ENCODE measurements at places on chromosomes 13 and 19. TPM values are rescaled to one million over a fixed set of nuclear protein-coding genes. Genes with fewer than 3 reads are reported as not detected.

DNA sequence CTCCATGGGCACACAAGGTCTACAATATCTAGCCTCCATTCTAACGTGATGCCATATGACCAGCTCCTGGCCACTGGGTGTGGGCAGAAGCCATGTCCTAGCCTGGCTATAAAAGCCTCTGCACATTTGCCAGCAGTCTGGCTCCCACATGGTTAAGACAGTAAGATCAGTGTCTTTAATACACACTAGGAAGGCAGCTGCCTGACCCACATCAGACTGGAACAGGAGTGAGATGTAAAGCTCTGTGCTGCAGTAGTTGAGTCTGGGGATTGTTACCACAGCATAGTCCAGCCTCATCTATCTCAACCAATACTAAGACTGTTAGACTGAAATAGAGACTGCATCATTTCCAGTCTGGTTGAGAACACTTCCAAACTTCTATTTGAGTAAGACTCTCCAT, 533.1 kb downstream of the IRS2 start:
- H3K4me3 ChIP-seq: no peak overlapping the region
- H3K36me3 ChIP-seq: no peaks in the 10 kb centered on the region
- H3K27me3 ChIP-seq: no peaks in the 10 kb centered on the region
- H3K4me1 ChIP-seq: peaks cover 4% of the 10 kb centered on the region

GPR12 gene
- total RNA-seq: not detected

TJP3 gene
- total RNA-seq: 0.22 TPM

DNA sequence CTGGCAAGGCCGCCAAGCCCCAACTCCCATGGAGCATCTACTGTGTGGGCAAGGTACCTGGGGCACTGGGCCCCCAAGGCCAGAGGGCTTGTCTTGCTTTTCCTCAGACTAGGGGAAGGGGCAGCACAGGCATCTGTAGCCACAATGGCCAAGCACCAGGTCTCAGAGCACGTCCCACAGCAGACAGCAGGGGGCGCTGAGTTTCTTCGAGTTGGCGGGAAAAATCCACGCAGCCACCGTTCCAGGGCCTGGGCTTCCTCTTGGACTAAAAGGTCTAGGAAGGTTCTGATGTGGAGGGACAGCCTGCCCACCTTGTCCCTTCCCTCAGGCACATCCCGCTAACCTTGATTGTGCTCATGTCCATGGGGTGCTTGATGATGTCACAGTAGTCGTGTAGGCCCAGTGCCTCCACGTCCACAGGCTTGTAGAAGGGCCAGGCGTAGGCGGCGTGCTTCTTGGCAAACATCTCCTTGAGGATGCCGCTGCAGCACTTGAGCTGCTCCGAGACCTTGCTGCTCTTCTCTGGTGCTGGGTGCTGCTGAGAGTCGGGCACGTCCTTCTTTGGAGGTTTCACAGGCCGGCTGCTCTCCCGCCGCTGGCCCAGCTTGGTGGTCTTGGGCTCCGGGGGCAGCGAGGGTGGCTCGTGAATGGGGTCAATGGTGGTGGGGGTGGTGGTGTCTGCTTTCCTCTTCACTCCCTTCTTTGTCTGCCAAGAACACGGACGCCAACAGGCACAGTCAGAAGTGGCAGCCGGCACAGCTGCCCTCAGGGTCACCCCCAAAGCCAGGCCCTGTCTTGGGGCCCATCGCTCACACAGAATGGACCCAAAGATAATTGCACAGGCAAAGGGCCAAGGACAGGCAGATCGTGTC, 32.0 kb upstream of the EPHX3 start:
- no peaks in the 10 kb centered on the region for H3K36me3 ChIP-seq
- no peak overlapping the region for H3K4me3 ChIP-seq
- H3K4me1 ChIP-seq: peaks cover 46% of the 10 kb centered on the region

DNA sequence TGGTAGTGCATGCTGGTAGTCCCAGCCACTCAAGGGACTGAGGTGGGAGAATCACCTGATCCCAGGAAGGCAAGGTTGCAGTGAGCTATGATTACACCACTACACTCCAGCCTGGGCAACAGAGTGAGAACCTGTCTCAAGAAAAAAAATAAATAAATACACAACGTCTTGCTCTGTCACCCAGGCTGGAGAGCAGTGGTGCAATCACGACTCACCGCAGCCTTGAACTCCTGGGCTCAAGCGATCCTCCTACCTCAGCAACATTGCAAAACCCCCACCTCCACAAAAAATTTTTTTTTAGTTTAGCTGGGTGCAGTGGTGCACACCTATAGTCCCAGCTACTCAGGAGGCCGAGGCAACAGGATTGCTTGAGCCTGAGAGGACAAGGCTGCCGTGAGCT, 8.8 kb downstream of the TPM4 start:
- H3K27me3 ChIP-seq: no peaks in the 10 kb centered on the region
- no peaks in the 10 kb centered on the region for H3K36me3 ChIP-seq
- H3K4me1 ChIP-seq: peaks cover 37% of the 10 kb centered on the region
- H3K27ac ChIP-seq: no peak overlapping the region
- no peak for DNase-seq

- no peaks in the 10 kb centered on the region for H3K36me3 ChIP-seq
- H3K4me3 ChIP-seq: peak overlapping the region; percentile 54
- peak; percentile 70 for DNase-seq
- H3K4me1 ChIP-seq: peaks cover 47% of the 10 kb centered on the region
- H3K27ac ChIP-seq: peak overlapping the region; percentile 94
Observed at GRCh38 chr19:34365463-34366401, 736 bp downstream of the GPI start.

DNA sequence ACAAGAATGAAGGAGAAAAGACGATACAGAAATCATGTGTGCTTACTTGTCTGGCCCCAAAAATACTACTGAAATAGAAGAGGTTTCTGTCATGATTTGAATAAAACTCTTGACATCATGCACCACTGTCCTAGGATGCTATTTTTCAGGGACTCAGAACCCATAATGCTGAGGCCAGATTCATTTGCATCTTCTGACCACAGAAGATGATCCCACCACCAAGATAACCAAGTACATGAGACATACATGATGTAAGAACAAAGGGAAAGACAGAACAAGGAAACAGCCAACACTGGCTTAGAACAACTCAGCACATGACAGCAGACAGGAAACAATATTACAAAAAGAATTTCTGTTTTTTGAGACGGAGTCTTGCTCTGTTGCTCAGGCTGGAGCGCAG, 2.5 kb downstream of the ZNF552 start:
- no peaks in the 10 kb centered on the region for H3K27me3 ChIP-seq
- H3K27ac ChIP-seq: no peak overlapping the region
- H3K36me3 ChIP-seq: peaks cover 15% of the 10 kb centered on the region
- H3K4me1 ChIP-seq: peaks cover 10% of the 10 kb centered on the region
- DNase-seq: no peak

GRCh38 chr19:40974633-40975037, 16.4 kb upstream of the CYP2B6 start:
- no peaks in the 10 kb centered on the region for H3K27me3 ChIP-seq
- no peak overlapping the region for H3K4me3 ChIP-seq
- no peaks in the 10 kb centered on the region for H3K36me3 ChIP-seq
- H3K27ac ChIP-seq: no peak overlapping the region
- H3K4me1 ChIP-seq: no peaks in the 10 kb centered on the region

- H3K4me1 ChIP-seq: peaks cover 6% of the 10 kb centered on the region
- no peak for DNase-seq
- no peaks in the 10 kb centered on the region for H3K36me3 ChIP-seq
- H3K27ac ChIP-seq: no peak overlapping the region
Observed at GRCh38 chr13:26054896-26055295, 3.1 kb upstream of the SHISA2 start.

METTL21C gene
- not detected for total RNA-seq

GRCh38 chr13:110213461-110214074, 93.4 kb downstream of the COL4A1 start:
- no peak overlapping the region for H3K27ac ChIP-seq
- peaks cover 40% of the 10 kb centered on the region for H3K36me3 ChIP-seq
- DNase-seq: no peak
- H3K4me1 ChIP-seq: no peaks in the 10 kb centered on the region
- H3K27me3 ChIP-seq: no peaks in the 10 kb centered on the region

MTUS2 gene
- not detected for total RNA-seq

DNA sequence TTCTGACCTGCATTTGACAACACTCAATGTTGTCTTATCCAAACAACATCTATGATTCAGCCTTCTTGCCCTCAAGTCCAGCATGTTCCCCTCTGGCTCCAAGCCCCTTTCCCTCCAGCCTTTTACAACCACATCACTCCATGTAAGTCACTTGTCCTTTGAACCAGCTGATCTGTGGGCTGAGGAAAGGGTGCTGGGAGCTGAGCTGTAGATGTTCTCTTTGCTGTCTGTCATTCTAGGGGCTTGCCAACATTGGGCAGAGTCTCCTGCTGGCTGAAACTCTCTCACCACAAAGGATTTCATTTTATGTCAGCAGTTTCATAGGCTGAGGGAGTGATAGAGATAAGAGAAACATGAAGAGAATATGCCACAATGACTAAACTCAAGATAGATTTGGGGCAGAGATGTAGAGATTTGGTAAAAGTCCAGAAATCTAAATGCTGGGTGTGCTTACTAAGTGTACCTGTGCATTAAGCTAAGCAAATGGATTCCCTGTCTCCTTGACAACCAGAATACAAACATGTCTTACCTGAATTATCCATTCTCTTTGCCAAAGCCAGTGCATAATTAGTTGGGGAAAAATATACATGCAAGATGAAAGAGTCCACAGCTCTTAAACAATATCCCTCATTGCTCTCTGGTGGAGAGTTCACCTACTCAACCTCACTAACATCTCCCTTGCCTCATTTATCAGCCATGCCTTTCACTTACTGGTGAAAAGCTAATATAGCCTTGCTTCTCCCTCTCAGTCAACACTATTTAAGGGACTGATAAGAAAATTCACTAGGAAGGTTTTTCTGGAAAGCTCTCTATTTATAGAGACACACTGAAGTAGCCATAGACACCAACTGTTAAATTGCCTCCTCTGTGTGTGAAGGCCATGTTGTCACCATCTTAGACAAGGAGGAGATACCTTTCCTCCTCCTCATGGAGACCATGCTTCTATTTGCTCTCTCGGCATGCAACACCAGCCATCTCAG, 175.5 kb upstream of the SERP2 start:
- no peaks in the 10 kb centered on the region for H3K27me3 ChIP-seq
- H3K27ac ChIP-seq: no peak overlapping the region
- H3K4me3 ChIP-seq: no peak overlapping the region
- H3K36me3 ChIP-seq: no peaks in the 10 kb centered on the region

- H3K36me3 ChIP-seq: no peaks in the 10 kb centered on the region
- no peak overlapping the region for H3K27ac ChIP-seq
- no peak overlapping the region for H3K4me3 ChIP-seq
- no peak for DNase-seq
- H3K27me3 ChIP-seq: no peaks in the 10 kb centered on the region
Observed at GRCh38 chr13:33129094-33129832, 113.0 kb downstream of the KL start.

- H3K27me3 ChIP-seq: no peaks in the 10 kb centered on the region
- no peaks in the 10 kb centered on the region for H3K36me3 ChIP-seq
- no peak for DNase-seq
- peaks cover 8% of the 10 kb centered on the region for H3K4me1 ChIP-seq
- H3K27ac ChIP-seq: no peak overlapping the region
Observed at GRCh38 chr19:5684694-5685430, 4.0 kb downstream of the HSD11B1L start.
